Activated T-cell treated with anti-CD3 and anti-CD28 coated beads, Interleukin-2, amount 50 U/mL, for 4 hours (primary cell): ENCODE measurements at places on chromosomes 13 and 19. TPM values are rescaled to one million over a fixed set of nuclear protein-coding genes. Genes with fewer than 3 reads are reported as not detected.

The IFNL4 gene
- not detected for total RNA-seq

The KLK14 gene
- 1.2 TPM for total RNA-seq

The LNX2 gene
- 3.4 TPM for total RNA-seq

- no peak for DNase-seq
These were observed 6.6 kb upstream of the C1QTNF9B start for GRCh38 chr13:23903906-23904280.

DNA sequence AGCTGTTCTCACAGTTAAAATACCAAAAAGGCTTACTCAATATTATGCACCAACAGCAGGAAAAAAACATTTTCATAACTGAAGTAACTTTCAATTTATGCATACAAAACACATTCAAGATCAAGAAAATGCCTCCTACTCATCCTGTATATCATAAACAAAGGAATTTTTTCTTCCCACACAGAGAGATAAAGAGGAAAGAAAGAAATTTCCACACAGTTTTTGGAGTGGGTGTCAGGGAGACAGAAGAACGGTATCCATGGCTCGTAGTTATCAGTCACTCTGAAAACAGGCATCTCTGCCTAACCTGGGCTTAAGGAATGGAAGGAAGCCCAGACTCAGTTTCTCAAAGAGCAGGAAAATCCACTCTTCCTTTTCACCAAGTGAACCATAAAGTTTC, 92.4 kb upstream of the SIAH3 start:
- no peak for DNase-seq

DNA sequence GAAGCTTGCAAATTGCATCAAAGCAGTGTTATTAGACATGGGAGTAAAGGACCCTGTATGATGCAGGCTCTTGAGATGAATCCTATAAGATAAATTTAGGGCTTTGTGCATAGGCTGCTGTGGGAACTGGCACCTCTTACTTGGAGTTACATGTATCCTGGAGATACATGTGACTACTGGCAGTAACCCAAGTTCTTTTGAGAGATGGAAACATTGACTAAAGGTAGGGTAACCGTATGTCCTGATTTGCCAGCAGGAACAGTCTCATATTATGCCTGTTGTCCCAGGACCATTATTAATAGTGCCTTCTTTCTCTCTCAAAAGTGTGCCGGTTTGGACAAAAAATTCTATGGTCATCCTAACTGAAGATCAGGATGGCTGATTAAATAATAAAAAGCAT, 195.4 kb downstream of the LACC1 start:
- DNase-seq: no peak
